ENCODE measurements at places on chromosomes 1 and 21.
A peak's percentile ranks its signal among the peaks of the same experiment; 100 is the strongest.

DNA sequence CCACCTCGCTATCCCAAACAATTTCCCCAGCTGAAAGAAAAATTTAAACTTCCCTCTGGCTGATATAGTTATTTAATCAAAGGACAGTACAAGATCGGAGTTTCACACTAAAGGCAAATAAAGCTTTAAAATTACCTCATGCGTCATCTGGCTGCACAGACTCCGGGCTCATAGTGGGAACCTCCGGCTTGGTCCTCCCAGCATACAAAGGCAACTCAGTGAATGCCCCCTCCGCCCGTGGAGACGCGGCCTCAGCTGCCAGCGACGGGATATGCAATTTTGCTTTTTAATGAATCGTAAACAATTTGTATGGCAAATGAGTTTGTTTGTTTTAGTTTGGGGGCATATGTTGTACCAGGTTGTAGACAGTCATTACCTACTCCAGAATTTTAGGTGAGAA, 214.6 kb upstream of the NFIA start:
- no peak for DNase-seq

DNA sequence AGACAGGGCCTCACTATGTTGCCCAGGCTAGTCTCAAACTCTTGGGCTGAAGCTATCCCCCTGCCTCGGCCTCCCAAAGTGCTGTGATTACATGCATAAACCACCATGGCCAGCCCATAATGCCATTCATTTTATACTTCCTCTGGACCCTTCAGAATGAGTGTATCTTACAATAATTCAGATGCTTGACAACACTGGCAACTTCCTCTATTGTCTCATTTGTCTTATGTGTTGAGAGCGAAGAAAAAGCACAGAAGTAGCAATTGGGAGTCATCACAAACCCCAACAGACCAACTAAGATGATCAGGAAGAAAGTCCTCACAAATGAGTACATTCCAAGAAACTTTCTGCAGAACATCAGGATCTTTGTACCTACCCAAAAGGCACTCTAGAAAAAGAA, 191.9 kb downstream of the RERE start:
- no peak for DNase-seq

GRCh38 chr1:6801966-6802365, 16.7 kb downstream of the CAMTA1 start:
- no peak for DNase-seq

- DNase-seq: no peak
Observed at GRCh38 chr1:169141356-169141755, 34.9 kb downstream of the ATP1B1 start.

DNA sequence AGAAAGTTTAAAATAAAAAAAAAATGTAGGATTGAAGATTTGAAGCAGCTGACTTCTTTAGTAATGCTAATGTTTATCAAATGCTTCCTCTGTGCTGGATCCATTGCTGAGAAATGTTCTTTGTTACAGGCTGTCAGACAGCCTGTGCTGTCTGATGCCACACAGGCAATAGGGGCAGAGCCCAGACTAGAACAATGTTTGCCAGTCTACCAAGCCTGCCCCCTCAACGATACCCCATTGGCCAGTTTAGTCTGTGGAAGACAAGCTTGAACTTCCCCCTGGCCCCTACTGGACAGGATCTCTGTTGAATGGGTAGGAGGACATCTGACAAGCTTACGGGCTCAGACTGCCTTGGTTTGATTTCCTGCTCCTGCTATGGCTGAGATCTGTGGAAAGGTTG, 79.4 kb downstream of the PAPPA2 start:
- DNase-seq: no peak

DNA sequence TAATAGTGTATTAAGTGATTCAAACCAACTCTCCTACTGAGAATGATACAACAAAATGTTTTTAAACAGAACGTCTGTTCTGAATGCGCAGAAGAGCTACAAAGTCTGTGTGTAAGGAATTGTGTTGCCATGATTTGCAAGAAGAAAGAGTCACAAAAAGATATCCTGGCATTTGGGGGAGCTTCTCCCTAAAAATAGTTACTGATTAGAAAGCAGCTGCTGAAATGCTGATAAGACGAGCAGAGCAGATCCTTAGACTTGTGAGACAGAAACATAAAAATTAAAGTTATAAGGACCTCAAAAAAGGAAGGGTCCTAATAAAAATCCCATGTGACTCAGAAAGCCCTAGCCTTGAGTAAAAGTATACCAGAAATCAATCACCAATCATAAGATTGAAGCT, 54.9 kb upstream of the CRB1 start:
- no peak for DNase-seq

- DNase-seq: no peak
Observed at GRCh38 chr1:81237473-81238089, 563.2 kb upstream of the ADGRL2 start.

DNA sequence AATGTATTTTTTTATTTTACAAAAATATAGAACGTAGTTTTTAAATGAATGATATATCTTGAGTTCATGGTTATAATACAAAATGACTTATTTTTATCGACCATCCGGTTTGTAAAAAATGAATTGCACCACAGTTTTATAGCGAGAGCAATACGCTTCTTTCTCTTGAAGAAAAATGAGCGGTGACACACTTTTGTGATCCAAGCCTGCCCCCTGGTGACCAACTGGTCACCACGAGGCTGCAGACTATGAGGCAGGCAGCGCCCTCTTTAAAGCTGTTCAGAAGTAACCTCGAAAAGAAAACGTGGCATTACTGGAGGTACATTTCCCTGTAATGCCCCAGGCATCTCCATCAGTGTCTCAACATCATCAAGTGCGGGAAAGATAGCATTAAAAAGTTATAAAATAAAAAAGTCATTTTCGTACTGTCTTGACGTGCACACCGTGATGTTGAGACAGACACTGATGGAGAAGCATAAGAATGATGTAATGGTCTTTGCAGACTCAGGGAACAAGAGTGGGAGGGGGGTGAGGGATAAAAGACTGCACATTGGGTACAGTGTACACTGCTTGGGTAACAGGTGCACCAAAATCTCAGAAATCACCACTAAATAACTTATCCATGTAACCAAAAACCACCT, 734.2 kb upstream of the ADAMTS5 start:
- DNase-seq: peak; percentile 23
